ENCODE measurements at places on chromosomes 1 and 21. TPM values are rescaled to one million over a fixed set of nuclear protein-coding genes. Genes with fewer than 3 reads are reported as not detected.

Gene FNDC5
- total RNA-seq: 0.35 TPM

Gene FMO4
- 0.51 TPM for total RNA-seq

Gene ARHGAP30
- 0.06 TPM for total RNA-seq

Gene AMIGO1
- 1.7 TPM for total RNA-seq

Gene ROR1
- total RNA-seq: 10.5 TPM

Gene PGBD2
- 3.6 TPM for total RNA-seq

Gene FRRS1
- 1.3 TPM for total RNA-seq

Gene PCSK9
- 2.3 TPM for total RNA-seq

Gene B3GALT6
- 10.7 TPM for total RNA-seq

Gene CFAP74
- total RNA-seq: 0.08 TPM

Gene CZIB
- total RNA-seq: 28.7 TPM

Gene INTS7
- 17.9 TPM for total RNA-seq

Gene SLC16A4
- 30.8 TPM for total RNA-seq

Gene ANGPTL1
- not detected for total RNA-seq

Gene CCDC28B
- 1.5 TPM for total RNA-seq

Gene WLS
- 15.0 TPM for total RNA-seq

Gene KCNE1
- total RNA-seq: not detected

Gene SCNM1
- total RNA-seq: 45.9 TPM

Gene PLA2G2F
- total RNA-seq: not detected

Gene PTPN7
- total RNA-seq: not detected

Gene TDRD5
- not detected for total RNA-seq

Gene C1QA
- not detected for total RNA-seq

Gene CFHR4
- not detected for total RNA-seq

Gene CLDN8
- total RNA-seq: not detected

Gene IVL
- total RNA-seq: 0.09 TPM

Gene SPRR2G
- not detected for total RNA-seq

Gene TCHHL1
- not detected for total RNA-seq

Gene LSM10
- total RNA-seq: 34.8 TPM

Gene TSEN15
- 29.1 TPM for total RNA-seq

Gene RAB3B
- total RNA-seq: 5.4 TPM

Gene RSPH1
- 0.55 TPM for total RNA-seq

Gene LSS
- 16.2 TPM for total RNA-seq

Gene CELA2A
- total RNA-seq: not detected

Gene TSPAN1
- total RNA-seq: 2.6 TPM

Gene TNFSF18
- total RNA-seq: not detected

Gene ODR4
- total RNA-seq: 16.6 TPM

Gene CRYBG2
- 1.3 TPM for total RNA-seq

Gene ECM1
- 1.5 TPM for total RNA-seq

Gene SEC16B
- total RNA-seq: 0.80 TPM

Gene C1orf185
- total RNA-seq: not detected

Gene FTCD
- total RNA-seq: 0.16 TPM

Gene CYP4A11
- total RNA-seq: not detected

Gene CRNN
- total RNA-seq: not detected

Gene FCGR2B
- total RNA-seq: not detected

Gene CD247
- 0.83 TPM for total RNA-seq

Gene VCAM1
- total RNA-seq: not detected

Gene CDK18
- total RNA-seq: 0.97 TPM

Gene KCNE2
- not detected for total RNA-seq

Gene ASPM
- total RNA-seq: 28.5 TPM

Gene IVNS1ABP
- 26.2 TPM for total RNA-seq

Gene EDN2
- total RNA-seq: 37.1 TPM

Gene EPHA8
- 0.04 TPM for total RNA-seq

Gene AMY1C
- not detected for total RNA-seq

Gene RAB42
- 3.1 TPM for total RNA-seq

Gene GCSAML
- total RNA-seq: not detected

Gene PLEKHA6
- 41.4 TPM for total RNA-seq

Gene FCRL1
- total RNA-seq: not detected

Gene RPTN
- total RNA-seq: not detected
